Kidney epithelial cell (primary cell): ENCODE measurements at places on chromosomes 16 and 17.
A peak's percentile ranks its signal among the peaks of the same experiment; 100 is the strongest.

- no peak for DNase-seq
Observed at GRCh38 chr16:81403601-81404391, 40.8 kb upstream of the CMIP start.

- DNase-seq, result no peak
Observed at GRCh38 chr16:27745348-27745747, 195.4 kb downstream of the KATNIP start.

DNA sequence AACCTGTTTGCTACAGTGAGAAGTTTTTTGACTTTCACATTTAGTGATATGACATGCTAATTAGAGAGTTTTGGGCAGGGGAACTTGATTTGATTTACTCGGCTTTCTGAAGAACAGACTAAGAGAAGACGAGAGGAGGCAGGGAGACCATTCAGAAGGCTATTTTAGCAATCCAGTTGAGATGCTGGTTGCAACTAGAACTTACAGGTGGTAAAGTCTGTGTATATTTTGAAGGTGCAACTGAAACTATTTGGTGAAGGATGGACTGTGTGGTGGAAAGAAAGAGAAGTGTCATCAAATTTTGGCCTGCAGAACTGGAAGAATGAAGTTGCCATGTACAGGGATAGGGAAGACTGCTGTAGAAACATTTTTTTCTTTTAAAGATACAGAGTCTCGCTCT lies 42.2 kb upstream of the KPNB1 start:
- no peak for DNase-seq

- no peak for DNase-seq
Observed at GRCh38 chr16:50694206-50694605, 800 bp downstream of the NOD2 start.

DNA sequence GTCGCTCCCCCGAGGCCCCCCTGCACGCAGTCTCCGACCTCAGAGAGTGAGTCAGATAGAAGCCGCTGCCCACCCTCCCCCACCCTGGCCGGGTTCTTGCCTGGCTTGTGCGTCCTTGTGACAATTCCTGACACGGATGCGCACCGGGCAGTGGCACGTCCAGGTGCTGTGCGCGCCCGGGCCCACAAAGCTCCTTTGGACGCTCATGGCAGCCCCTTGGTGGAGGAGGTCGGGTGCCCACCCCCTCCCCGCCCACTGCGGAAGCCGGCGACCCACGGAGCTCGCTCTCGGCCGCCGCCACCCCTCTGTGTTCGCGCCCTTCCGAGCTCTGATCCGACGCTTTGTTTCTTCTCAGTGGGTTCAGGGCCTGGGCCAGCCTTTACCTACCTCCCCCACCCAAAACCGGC lies 662 bp upstream of the TUBB3 start:
- peak; percentile 76 for DNase-seq

DNA sequence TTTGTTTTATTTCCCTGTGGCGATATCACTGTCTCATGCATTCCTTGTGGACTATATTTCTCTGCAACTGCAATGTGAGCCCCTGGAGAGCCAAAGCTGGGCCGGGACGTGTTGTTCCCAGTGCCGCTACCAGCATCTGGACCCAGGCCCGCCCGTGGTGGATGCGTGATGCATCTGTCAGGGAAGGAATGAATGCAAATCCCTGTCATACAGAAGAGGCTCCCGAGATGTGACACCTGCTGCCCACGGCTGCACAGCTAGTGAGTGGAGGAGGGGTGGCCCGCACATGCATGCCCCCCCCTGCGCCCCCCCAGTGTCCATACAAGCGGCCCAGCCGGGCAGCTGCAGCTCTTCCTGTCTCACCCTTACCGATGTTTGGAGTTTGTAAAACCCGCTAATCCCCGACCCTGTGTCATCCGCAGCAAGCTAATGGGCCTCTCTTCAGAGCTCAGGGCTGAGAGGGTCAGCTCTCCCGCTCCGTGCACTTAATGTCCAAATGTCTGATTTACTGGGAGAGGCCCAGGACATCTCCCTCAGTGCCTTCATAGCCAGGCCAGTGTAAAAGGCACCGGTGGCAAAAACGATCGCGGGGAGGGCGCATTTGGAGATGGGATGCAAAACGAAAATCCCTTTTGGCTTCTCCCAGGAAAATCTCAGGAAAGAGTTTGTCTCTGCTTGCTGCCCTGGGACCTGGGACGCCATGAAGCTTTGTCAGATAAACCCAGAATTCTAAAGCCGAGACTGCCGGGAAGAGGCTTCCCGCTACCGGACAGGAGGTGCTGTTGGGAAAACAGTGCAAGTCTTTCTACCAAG lies 91.8 kb downstream of the FOXL1 start:
- no peak for DNase-seq

DNA sequence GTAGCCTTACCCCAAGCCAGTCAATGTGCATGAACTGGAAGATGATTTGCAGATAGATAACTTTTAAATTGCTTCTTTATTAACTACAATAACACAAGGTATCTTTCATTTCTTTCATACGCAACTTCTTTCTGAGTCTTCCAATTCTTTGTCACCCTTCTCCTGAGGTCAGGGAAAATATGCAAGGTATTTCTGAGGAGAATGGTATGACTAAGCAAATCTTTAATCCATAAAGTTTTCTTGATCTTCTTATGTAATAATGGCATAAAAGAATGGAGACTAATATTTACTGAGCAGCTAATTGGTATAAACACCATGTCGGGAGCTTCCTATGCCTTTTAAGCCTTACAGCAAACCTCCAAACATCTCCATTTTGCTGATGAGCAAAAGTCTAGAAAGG lies 438.9 kb downstream of the KCNJ2 start:
- no peak for DNase-seq

DNA sequence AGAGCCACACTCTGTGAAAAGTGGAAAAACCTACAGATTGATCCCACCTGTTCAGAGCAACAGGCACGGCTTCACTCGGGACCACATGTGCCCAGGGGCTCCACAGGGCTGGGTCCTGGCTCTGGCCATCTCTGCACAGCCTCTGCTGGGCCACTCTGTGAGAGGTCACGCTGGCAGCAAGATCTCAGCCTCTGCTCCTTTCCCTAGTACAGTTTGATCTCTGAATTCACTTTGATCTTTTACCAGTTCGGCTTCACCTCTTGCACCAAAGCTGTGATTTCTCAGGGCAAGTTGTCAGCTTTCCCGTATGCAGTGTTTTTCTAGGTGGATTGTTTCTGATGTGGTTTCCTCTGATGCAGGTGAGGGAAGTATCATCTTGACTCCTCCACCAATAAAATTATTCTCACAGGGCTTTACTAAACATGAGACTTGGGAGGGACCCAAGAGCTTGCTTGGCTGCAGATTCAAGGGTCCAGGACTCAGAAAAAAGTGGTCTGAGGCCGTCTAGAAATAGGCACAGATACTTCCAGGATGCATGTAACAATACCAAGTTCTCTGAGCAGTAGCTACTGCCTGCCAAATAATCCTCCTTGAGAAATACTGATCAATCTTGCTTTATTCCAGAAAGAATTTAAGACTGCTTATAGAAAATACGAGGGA lies 24.0 kb upstream of the ALDH3A1 start:
- no peak for DNase-seq

DNA sequence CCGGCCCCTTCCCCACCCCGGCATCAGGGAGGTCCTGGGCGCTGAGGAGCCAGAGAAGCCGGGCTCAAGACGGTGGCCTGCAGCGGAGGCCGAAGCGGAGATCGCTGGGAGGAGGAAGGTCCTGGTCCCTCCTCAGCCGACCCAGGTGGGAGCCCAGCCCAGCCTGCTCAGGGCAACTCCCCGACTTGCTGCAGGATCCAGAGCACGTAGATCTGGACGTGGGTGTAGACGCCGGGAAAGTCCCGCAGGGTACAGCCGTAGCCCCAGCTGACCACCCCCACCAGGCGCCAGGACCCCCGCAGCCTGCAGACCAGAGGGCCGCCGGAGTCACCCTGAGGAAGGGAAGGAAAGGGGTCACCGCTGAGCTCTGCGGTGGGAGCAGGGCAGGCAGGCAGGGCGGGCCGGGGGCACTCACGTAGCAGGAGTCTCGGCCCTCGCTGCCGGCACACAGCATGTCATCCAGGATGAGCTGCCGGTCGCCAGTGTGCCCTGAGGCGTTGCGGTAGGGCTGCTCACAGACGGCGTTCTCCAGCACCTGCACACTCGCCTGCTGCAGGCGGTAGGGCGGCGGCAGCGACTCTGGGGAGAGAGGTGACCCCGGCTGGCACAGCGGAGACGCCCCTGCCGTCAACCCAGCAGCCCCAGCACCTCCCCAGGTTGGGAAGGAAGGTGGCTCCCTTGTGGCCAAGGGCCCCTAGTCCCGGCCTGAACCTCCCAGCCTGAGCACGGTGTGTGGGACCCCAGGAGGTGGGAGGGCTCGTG lies 5.4 kb downstream of the TPSD1 start:
- no peak for DNase-seq

GRCh38 chr16:11370084-11370931 lies 25.0 kb downstream of the RMI2 start:
- DNase-seq, result peak; percentile 72

DNA sequence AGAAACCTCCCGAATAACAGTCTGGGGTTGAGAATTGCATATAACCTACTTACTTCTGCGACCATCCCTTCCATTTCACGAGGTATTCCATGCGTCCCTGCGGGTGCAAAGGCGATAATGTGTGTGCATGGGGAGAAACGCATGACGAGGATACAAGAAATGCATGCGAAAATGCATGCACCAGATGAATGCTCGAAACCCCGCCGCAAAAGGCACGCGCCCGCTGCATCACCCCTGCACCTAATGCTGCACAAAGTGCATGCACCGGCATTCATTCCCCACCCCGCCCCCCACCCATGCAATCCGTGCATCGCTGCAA lies 474 bp downstream of the CBX8 start:
- DNase-seq, result no peak

- no peak for DNase-seq
Observed at GRCh38 chr16:87324411-87325275, 7.5 kb upstream of the C16orf95 start.

DNA sequence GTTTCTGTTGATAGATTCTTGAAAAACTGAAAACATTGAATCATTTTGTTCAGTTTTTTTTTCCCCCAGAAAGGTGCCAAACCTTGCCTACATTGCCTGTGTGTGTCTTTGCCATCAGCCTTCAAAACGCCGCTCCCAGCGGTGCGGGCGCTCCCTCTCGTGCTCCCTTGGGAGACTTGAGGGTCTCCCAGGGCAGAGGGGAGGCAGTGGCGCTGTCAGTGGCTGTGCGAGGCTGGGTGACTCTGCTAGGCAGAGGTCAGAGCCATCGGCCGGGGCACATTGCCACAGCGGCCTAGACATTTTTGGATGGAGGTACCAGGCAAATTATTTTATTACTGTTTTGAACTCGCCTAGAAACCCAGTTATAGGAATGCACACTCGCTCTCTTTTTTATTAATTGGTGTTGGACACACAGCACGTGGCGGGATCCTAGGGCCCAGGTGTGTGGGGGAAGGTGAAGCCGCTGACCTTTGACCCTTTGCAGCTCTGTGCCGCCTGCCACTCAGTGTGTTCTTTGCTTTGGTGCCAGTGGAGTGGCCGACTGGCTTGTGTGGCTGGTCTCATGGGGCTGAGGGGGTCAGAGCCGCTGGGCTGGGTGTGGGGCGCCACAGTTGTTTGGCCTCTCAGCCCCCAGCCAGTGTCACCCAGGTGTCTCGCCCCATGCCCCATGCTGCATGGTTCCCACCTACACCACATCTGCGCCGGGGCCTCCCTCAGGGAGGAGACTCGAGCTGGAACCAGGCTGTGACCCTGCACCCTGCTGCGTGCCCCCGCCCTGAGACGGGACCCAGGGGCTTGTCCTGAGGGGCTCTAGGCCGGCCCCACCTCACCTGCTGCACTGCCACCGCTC lies 115.7 kb downstream of the BANP start:
- DNase-seq, result no peak

GRCh38 chr17:34204402-34204801 lies 50.7 kb upstream of the CCL2 start:
- DNase-seq, result no peak

DNA sequence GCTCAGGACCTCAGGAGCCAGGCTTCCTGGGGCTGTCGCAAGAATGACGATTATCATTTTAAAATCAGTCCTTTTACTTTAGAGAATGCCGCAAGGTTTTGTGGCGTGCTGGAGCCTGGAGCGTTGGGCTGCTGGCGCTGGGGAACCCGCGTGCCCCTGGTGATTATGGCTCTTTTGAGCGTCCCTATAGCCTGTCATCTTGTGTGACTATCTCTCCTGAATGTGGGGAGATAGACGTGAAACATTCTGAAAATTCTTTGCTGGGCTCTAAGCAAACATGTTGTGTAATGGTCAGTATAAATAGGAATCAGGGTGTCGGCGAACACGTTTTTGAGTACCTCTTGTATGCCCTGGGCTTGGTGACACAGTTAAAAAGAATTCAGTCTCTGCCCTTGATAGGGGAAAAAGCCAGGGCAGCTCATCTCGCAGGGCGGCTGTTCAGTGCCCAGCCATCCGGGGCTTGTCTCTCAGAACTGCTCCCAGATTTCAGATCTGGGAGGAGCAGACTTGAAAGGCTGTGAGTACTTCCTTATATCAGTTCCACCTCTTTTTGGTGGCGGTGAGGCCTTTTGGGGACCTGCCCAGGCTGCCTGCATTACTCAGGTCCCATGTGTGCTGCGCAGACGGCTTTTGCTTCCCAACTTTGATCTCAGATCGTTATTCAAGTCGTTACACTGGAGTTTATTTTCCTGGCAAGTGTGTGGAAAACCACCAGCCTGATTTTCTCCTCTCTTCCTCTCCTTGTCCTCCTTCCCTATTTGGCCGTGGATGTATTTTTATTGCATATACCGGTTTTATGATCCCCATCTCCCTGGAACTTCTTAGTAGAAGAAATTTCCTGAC lies 973 bp downstream of the SLC7A6 start:
- peak; percentile 45 for DNase-seq
